Endothelial cell (in vitro differentiated cells): ENCODE measurements at places on chromosomes 5 and 9.

DNA sequence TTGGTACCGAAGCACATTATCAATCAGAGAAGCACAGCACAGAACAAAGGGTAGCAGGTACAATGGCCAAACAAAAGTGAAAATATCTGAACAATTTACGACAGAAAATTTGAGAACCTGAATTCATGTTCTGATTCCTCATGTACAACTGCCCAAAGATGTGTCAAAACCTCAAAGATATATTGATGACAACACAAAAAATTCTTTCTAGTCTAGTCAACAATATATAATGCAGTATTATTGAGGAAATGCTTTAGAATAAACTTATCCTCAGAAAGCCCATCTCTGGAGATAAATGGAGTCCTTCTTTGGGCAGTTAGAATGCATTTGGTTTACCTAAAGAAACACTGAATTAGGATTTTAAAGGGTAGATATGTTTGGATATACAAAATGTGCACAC lies 6.8 kb upstream of the SMARCA2 start:
- no peak for DNase-seq

DNA sequence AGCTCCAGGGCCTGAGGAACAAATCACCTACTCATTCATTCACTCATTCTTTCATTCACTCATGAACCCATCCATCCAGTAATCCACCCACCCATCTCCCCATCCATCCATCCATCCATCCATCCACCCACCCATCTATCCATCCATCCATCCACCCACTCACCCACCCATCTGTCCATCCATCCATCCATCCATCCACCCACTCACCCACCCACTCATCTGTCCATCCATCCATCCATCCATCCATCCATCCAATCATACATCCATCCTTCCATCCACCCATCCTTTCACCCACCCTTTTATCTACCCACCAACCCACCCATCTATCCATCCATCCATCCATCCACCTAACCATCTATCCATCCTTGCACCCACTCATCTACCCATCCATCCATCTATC lies 35.5 kb upstream of the SLC6A19 start:
- DNase-seq = no peak

DNA sequence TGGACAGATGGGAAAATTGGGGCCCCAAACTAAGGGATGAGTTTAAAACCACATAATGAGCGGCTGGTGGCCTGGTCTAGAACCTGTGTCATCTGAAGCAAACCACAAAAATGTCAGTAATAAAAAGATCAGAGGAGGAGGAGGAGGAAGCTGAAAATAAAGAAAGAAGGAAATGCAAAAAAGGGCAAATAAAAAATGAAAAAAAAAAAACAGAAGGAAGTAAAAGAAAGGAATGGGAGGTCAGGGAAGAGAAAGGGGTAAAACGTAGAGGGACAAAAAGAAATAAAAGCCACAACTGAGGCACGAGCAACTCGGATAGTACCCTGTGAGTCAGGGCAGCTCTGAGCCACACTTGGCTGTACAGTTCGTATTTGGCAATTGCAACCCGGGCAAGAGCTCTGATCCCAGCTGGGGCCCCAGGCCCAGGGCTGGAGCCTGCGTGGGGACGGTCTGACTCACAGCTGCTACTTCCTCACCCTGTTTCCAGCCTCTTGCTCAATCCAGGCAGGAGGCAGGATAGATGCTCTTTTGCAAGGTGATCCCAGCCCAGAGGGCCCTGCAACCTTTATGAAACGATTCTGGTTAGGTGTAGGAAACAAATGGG lies 137.9 kb upstream of the TRIM32 start:
- DNase-seq = peak; percentile 24

DNA sequence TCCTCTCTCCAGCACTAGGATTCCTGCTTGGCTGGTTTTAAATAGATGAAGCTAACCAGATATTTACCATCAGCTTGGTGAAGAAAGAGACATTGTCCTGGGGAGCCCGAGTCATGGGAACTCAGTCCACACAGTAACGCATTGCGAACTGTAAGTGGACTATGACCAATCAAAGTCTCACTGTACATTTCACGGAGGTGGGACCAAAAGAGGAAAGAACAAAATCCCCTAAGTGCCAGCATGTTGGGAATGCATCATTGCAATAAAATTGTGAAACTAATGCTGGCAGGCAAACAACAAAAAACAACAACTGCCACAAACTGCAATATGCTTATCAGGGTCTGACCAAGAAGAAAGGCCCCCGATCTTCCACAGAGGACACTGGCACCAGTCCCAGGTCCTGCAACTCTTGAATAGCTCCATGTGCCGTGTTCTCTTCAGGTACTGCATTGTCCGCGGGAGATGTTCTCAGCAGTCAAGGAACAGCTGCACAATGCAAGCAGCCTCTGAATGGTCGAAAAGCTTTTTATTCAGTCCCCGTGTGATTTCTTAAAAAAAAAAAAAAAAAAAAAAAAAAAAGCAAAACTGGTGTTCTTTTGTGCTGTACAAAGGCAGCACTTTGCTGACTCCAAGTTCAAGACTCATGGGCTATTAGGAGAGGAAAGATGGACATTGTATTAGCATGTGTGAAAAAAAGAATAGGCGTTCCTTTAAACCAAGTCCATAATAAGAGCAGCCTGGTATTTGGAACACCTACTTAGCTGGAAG lies 38.1 kb downstream of the SEMA6A start:
- no peak for DNase-seq

DNA sequence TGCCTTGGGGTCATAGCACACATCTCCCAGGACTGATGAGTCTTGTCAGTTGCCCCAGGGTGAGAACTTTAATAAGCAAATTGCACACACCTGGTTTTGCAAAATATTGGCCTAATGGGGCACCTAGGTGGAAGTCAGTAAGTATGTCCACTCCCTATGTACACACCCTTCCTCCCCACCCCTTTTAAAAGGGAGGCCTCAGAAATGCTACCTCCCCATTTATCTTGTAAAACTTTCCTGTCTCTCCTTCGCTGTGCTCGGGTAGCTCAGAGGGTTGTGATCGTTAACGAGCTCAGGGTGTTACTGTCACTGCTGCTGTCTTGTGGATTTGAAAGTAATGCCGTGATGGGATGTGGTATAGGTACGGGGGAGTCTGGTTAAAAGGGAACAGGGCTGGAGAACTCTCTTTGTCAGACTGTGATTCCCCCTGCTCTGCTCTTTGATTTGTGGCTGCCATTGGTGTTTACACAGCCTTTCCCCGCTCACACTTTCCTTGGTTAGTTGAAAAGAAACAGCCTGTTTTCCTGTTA lies 26.2 kb downstream of the ZNF462 start:
- DNase-seq = no peak

DNA sequence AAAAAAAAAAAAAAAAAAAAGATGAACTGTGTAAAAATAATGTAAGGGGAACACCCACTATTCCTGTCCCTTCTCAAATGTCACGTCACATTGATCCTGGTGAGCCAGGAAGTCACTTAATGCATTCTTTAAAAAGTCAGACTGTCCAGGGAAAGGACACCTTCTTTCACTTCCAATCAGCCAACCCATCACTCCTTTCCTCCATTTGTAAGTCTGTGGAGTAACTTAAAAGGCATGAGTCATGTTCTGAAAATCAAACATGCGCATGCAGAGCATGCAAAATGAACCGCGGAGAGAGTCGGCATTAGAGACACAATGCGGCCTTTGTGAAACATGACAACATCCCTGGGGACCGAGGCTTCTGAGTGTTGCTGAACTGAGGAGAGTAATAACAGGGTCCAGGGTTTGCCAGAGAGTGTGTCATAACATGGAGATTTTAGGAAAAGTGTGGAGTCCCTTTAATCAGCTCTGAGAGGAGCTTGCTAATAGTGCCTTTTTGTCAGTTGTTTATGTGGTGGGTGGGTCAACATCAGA lies 77.6 kb upstream of the SEMA6A start:
- DNase-seq = no peak

DNA sequence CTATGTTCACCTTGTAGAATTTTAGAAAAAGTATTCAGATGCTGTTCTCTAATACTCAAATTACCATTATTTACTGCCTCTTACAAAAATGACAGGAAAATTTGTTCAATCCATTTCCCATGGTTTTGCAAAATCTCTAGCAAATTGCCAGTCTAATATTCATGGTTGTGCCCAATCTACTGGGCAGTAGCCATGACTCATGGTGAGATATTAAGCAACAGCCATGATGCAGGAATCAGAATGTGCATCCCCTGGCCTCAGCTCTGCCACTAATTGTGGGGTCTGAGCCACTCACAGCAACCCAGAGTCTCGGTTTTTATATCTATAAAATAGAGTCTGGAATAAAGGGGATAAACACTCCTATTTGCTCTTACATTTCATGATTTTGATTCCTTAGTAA lies 353.6 kb downstream of the DEPDC1B start:
- DNase-seq = no peak

- DNase-seq = no peak
Observed at GRCh38 chr9:35813434-35814105, 1.3 kb downstream of the HINT2 start.

GRCh38 chr9:36451949-36452348 lies 51.9 kb upstream of the RNF38 start:
- no peak for DNase-seq

GRCh38 chr9:7921545-7922197 lies 122.1 kb upstream of the DMAC1 start:
- DNase-seq = no peak

DNA sequence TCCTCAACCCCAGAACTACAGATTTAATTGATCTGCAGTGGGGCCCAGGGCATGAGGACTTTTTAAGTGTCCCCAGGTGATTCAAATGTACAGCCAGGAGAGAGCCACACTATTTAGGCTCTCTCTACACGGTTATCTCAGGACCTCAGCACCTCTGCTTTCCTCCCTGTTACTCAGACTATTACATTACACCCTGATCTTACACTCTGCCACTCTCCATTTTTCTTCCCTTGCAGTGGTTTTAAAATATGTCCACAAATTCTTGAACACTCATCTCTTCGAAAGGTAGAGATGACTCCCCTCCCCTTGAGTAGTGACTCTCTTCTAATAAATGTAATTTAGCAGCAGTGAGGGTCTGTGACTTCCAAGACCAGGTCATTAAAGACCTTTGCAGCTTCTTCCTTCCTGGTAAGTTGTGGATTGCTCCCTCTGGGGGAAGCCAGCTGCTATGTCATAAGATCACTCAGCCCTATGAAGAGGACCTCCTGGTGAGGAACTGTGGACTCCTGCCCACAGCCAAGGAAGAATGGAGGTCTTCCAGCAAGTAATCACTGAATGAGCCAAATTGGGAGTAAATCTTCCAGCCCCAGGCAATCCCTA lies 87.5 kb upstream of the SSBP2 start:
- no peak for DNase-seq

DNA sequence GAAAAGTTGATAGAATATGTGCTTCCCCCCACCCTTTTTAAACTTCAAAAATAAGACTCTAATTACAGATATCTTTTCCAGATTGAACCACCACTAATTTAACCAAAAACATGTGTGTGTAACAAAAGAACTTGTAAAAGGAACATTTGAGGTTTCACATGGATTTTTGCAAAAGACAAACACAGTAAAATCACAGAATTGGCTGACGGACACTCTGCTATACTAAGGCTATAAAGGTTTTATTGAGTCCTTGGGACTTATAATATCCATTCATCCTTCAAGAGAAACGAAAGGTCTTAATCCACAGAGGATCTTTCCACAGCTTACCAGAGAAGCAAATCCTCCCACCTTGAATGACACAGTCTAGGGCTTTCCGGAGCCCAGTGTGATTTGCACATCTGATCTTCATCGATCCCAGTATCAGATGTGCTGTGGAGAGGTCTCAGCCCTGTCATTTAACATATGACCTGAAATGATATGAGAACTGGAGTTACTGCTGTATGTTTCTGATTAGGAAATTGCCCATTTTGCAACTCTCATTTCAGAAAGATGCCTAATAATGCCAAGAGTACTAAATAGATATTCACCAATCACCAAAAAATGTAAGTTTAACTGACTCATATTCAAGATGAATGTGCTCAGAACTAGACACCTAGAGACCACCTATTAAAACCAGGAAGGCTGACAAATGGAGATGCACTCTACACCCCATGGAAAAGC lies 256.5 kb upstream of the FBXL7 start:
- no peak for DNase-seq

DNA sequence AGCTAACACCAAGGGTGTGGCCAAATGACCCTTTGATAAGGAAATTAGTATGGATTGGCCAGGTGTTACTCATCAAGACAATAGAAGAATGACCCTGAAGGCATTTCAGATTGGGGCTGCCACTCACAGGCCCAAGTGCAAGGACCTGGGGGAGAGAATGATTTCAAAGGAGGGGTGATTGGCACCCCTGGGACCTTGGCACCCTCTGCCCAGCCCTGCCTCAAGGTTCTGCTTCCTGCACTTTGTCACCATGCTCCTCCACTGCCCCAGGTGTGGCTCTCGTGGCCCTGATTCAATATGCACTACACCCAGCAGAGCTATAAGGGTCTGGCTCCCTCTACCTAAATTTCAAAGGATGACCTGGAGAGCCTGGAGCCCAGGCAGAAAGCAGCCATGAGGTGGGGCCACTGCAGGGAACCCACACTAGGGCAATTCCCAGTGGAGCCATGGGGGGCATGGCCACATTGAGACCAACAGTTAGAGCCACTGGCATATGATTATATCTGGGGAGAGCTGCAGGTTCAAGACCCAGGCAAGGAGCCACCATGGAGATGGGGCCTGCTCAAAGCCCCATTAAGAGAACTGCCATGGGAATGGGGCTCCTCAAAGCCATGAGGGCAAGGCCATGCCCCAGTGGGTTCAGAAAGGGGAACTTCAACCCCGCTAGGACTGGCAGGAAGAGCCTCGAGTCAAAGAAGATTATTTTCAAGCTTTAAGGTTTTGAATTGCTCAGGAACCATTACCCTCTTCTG lies 93.0 kb downstream of the CEMIP2 start:
- DNase-seq = no peak

- no peak for DNase-seq
Observed at GRCh38 chr5:38608874-38609273, 52.4 kb upstream of the LIFR start.

DNA sequence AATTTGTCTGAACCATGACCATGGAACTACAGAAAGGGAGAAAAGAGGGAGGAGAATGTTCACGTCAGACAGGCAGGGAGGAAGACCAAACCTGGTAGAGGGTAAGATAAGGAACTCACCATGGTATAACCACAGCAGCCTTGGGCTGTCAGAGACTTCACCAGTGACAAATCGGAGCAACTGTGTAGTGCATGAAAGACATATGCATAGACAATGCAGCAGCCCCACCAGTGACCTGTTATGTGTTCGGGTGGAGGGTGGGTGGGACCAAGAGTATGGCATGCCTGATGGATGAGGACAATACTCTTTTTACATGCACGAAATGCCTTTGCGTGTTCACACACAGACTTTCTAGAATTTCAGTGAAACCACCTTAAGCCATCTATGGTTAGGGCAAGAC lies 221.8 kb upstream of the RASEF start:
- DNase-seq = no peak

GRCh38 chr9:134994926-134995791 lies 77.4 kb upstream of the FCN1 start:
- DNase-seq = no peak

- DNase-seq = no peak
Observed at GRCh38 chr5:103487822-103488493, 74.6 kb downstream of the NUDT12 start.

GRCh38 chr5:82911910-82912309 lies 165.3 kb downstream of the TMEM167A start:
- no peak for DNase-seq

- DNase-seq = no peak
Observed at GRCh38 chr5:44486591-44486990, 97.4 kb upstream of the FGF10 start.
